ENCODE measurements at places on chromosomes 1 and 21.

DNA sequence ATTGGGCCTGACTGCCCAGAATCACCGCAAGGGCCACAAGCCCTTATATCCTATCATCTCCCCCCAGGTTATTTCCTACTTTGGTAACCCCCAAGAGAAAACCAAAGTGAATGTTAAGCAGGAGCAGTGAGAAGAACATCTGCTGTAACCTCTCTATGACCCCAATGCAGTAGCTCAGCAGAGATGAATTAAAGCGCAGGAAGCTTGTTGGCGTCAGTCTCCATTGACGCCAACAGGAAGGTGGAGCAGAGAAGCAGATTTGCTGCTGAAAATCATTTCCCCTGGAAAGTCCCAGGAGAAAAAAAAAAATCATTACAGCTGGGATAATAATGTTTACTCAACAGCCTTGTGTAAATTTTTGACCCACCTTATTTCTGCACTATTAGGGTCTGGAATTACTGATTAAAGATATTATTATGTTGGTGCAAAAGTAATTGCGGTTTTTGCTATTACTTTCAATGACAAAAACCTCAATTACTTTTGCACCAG is 33.2 kb upstream of the FAM163A start:
- no peak for DNase-seq

- no peak for DNase-seq
These were observed 33.1 kb upstream of the LMO4 start for GRCh38 chr1:87295445-87296110.

GRCh38 chr21:27700974-27701614 is 734.2 kb upstream of the ADAMTS5 start:
- DNase-seq: peak; percentile 51

DNA sequence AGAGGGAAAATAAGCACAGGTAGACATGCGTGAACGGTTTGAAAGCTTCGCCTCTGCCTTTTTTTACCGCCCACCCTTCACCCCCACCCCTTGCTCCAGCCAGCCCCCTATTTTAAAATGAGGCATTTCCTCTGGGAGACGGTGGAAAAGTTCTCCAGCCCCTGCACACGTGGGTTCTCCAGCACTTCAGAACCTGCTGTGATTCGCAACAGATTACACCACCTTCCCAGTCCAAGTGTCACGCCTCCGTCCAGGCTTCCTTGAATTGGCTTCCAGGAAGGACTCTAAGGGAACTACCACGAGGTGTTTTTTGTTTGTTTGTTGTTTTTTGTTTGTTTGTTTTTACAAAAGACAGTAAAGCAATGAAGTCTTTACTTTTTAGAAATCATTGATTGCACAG is 2.6 kb downstream of the LRRC7 start:
- no peak for DNase-seq

GRCh38 chr21:31558189-31558961 is 101.1 kb upstream of the SOD1 start:
- peak; percentile 15 for DNase-seq

- DNase-seq: no peak
These were observed 7.6 kb downstream of the MAN1C1 start for GRCh38 chr1:25624156-25624555.

GRCh38 chr1:154837034-154837671 is 32.9 kb downstream of the KCNN3 start:
- no peak for DNase-seq

GRCh38 chr1:119632103-119632490 is 16.0 kb downstream of the ZNF697 start:
- DNase-seq: no peak

DNA sequence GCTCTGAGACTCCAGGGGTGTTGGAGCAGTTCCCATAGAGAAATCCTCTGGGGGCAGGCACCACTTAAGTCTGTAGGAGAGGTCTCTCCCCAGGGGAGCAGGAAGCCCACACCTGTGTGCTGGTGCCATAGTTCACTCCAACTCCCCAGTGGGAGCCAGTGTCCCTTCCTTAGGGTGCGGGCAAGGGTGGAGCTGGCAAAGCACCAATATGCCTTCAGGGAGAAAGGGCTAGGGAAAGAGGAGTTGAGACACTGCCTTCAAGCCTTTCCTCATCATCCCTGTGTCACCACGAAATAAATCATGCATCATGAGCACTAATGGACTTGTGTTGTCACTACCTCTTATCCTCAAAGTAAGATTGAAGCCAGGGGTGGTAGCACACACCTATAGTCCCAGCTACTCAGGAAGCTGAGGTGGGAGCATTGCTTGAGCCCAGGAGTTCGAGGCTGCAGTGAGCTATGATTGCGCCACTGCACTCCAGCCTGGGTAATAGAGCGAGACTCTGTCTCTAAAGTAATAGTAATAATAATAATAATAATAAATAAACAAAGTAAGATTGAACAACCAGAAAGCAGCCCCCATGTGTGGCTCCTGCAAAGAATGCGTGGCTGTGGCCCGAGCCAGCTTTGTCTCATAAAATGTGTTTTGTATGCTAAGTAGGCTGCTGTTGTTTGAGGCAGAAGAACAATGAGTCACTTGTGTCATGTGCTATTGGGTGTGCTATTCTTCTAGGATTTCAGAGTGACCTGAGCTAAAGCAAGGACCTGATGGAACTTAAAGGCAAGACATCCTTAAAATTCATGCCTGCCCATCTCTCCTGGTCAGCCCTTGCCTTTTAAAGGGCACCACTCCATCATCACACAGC is 6.7 kb upstream of the TIE1 start:
- DNase-seq: no peak

- no peak for DNase-seq
These were observed 562 bp downstream of the SYTL1 start for GRCh38 chr1:27342391-27342777.

GRCh38 chr1:211938561-211938997 is 96.8 kb downstream of the INTS7 start:
- no peak for DNase-seq

DNA sequence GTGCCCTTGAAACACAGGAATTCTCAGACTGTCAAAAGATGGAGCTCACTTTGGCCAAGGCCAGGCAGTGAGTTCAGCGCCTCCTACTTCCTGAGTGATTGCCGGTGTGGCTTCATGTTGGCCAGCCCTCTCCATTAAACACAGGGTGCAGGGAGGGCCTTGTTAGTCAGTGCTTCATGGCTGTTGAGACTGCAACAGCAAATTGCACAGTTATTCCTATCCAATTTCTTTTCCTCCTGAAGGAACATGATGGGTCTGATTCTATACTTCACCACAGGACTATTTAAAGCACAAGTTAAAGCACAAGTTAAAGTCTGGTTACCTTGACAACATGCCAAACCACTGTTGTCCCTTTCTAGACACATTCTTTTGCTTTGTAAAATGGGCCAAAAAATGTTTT is 156.6 kb downstream of the SIPA1L2 start:
- DNase-seq: no peak

GRCh38 chr21:44881198-44881872 is 7.8 kb upstream of the PTTG1IP start:
- DNase-seq: no peak

Data from activated T-cell treated with anti-CD3 and anti-CD28 coated beads for 48 hours (primary cell).